ENCODE measurements at places on chromosomes 12 and 14.

DNA sequence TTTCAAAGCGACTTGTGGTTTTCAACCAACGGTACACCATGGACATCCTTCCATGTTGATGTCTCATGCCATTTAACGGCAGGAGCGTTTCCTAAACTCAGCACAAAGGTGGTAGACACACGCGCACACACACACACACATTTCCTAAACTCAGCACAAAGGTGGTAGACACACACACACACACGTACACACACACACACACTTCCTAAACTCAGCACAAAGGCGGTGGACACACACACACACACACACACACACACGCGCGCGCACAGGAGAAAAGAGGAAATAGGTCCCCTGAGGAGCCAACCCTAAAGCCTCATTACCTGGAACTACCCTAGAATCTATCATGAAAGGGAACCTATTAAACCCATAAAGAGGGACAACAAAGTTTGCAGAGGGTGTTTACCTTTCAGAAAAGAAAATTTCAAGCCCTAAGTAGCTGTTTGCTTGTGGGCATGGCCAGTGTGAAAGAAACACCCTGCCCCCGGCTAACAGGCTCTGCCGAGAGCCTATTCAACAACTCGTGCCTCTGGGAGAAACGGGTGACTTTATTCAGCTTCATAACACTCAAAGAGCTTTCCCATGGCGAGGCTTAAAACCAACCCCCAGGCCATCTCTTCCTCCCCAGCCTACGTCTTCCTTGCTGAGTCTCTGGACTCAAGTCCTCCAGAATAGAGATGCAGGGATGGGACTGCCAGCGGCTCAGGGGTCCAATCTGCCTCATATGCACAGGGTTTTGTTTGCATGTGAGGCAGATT is 31.8 kb downstream of the SLC8B1 start:
- DNase-seq = no peak

DNA sequence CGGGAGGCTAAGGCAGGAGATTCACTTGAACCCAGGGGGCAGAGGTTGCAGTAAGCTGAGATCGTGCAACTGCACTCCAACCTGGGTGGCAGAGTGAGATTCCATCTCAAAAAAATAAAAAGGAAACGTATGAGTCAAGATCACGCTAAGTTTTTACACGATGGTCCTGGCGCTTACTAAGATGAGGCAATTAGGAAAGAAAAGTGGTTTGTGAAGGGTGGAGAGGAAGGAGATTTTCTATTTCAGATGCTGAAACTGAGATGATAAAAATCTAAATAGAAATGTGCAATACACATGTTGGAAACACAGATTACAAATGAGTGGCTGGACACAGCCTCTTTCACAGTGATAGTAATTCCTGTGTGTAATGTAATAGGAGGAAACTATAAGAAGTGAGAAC is 63.2 kb downstream of the KDM5A start:
- no peak for DNase-seq

DNA sequence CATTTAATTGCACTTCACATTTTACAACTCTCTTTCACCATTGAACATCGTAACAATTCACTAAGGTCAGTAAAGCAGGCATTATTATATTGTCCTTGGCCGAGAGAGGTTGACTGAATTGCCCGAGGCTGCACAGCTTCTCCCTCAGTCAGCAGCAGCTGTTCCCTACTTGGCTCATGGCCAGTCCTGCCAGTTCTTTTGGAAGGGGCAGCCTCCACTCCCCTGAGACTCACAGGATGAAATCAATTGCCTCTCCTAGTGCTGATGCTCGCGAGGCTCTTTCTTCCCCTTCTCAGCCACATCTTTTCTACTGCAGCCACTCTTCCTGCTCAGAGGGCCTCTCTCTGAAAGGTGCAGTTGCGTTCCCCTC is 79.9 kb upstream of the KCNA1 start:
- DNase-seq = no peak

DNA sequence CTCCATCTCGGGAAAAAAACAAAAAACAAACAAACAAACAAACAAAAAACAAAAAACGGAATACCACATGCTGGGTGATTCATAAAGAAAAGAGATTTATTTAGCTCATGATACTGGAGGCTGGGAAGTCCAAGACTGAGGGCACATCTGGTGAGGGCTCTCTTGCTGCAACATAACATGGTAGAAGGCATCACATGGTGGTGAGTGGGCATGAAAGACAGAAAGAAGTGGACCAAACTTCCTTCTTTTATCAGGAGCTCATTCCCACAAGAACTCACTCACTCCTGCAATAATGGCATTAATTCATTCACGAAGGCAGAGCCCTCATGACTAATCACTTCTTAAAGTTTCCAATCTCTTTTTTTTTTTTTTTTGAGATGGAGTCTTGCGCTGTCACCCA is 8.0 kb upstream of the LGMN start:
- no peak for DNase-seq

Measured in iris pigment epithelial cell (primary cell).